ENCODE measurements at places on chromosomes 1 and 21.

DNA sequence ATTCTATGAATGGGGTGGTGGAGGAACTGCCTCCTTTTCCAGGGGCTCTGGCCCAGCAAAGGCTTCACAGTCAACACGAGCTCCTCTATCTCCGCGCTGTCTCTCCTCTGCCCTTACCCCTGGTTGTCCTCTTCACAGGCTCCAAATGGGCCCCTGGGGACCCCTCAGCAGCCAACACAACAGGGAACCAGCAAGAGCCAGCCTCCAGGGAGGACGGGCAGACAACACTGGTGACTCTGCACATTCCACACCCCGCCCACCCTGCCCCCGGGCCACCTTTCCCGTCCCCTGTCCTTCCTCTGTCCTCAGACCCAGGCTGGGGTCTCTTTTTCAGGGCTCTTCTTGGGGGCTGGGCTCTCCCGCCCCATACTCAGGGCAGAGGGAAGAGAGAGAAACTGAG lies 17.5 kb upstream of the ETV3 start:
- no peak for DNase-seq

DNA sequence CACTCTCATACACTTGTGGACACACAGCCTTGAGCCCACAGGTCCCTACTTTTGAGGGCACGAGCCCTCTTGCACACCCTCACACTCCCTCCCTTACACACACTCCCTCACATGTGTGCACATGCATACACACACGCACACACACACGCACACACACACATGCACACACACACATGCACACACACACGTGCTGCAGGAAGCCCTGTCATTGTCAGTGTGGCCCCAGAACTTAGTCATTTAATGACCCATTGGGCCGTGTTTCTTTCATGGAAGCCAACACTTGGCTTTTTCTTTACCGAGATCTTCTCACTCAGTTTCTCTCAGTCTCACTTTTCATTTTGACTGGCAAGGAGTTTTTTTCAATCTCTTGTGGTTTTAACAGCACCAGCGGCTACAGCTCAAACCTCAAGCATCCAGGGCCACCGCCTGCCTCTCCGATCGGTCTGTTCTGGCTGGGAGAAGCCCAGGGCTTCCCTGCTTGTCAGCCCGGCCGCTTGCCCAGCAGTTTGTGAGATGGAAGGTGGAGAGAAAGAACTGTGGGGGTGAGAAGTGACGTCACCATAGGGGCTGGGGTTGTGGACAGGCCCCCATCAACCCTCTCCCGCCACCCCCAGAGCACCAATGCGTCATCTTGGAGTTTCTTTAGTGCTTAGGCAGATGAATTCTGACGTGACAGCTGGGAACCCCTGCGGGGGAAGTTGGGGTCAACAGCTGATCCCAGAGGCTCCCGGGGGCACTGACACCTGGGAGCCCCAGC lies 15.8 kb upstream of the TNFRSF8 start:
- no peak for DNase-seq

DNA sequence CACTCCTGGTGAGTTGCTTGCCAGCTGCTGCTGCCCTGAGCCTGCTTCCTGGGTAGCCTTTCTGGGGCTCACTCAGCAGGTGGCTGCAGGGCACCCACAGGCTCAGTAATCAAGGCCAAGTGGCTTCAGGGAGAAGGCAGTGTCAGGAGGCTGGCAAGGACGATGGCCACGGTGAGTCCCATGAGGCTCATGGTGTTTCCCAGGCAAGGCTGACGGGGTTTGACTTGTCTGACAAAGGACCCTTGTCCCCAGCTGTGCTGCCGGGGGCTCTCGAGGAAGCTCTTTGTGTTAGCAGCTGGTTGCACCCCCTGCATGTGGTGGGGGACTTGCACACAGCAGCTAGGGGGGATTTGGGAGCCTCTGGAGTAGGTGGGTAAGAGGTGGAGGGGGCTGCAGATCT lies 190.5 kb upstream of the C1orf174 start:
- peak; percentile 41 for DNase-seq

DNA sequence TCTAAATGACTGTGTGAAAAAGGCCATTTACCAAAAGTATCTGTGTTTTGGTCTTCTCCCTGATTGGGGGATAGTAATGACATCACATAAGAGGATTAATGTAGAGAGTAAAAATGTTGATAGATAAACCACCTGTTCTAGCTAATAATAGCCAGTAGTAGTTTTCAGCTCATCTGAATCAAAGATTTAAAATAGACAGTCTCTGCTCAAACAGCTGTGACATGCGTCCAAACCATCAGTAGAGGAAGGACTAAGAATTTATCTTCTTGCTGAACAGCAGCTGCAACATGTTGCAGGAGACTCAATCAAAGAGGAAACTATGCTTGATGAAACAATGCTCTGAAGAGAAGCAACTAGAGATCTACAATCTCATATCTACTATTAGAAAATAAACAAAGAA lies 21.4 kb downstream of the TMPRSS15 start:
- DNase-seq, result no peak

GRCh38 chr21:44509539-44509938 lies 30.5 kb downstream of the KRTAP10-1 start:
- DNase-seq, result no peak

- DNase-seq, result no peak
Observed at GRCh38 chr1:32426489-32427255, 32.4 kb upstream of the BSDC1 start.

DNA sequence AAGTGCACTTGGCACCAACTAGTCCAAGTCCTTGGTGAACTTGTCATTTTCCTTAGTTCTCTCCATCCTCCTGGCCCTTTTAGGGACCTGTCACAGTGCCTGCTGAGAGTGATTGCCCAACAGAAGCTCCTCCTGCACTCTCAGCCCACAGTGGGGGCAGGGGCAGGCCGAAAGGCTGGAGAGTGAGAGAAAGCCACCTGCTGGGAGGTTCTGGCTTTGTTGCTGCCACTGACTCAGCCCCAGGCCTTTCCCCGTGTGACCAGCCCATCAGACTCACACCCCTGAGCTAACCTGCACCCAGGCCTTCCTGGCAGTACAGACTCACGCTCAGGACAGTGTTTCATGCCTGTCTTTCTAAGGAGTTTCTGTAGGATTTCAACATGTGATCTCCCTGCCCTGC lies 17.1 kb upstream of the PROK1 start:
- DNase-seq, result no peak

GRCh38 chr1:178560871-178561376 lies 48.0 kb downstream of the TEX35 start:
- no peak for DNase-seq

DNA sequence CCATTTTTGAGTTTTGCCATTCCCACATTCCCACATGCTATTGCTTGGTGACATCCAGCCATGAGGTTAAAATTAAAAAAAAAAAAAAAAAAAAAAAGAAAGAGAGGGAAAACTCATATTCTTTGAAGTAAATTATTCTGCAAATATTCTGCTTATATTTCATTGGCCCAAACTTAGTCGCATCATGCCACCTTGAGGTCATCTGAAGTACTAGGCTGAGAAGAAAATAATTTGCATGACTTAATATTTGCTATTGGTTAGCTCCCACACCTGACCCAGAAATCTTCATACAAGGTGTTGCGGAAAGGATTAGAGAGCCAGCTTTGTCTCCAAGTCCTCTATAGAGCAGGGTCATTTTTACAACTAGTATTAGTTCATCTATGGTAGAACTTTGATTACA lies 2206.0 kb downstream of the MRPL39 start:
- no peak for DNase-seq

DNA sequence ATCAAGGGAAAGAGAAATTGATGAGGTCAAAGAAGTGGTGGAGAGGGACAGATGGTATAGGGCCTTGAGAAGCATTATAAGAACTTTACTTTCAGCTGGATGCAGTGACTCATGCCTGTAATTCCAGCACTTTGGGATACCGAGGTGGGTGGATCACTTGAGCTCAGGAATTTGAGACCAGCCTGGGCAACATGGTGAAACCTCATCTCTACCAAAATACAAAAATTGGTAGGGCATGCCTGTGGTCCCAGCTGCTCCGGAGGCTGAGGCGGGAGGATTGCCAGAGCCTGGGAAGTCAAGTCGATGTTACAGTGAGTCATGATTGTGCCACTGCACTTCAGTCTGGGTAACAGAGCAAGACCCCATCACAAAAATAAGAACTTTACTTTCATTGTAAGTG lies 5.7 kb downstream of the TMEM50A start:
- no peak for DNase-seq

GRCh38 chr1:172430128-172430454 lies 9.6 kb downstream of the C1orf105 start:
- DNase-seq, result no peak

DNA sequence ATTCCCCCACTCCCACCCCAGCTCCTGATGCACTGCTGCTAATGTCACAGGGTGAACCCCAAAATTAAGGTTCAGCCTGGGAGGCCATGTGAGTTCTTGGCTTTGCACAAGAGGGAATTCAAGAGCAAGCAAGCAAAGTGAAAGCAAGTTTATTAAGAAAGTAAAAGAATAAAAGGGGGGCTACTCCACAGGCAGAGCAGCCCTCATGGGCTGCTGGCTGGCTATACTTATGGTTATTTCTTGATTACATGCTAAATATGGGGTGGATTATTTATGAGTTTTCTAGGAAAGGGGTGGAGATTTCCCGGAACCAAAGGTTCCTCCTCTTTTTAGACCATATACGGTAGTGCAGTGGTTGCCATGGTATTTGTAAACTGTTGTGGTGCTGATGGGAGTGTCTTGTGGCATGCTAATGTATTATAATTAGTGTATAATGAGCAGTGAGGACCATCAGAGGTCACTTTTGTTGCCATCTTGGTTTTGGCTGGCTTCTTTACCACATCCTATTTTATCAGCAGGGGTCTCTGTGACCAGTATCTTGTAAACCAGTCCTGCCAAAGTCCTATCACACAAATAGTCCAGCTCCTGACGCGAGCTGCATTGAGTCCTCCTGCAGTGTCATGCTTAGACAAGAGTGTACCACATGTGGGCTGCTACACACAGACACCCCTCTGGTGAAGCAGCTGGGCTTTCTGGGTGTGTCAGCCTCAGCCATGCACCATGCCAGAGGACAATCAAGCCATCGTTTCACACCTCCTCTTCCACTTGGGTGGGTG lies 46.4 kb upstream of the CSF1 start:
- no peak for DNase-seq

GRCh38 chr1:99685516-99686180 lies 39.7 kb downstream of the PALMD start:
- no peak for DNase-seq

- DNase-seq, result no peak
Observed at GRCh38 chr1:22827666-22828483, 117.2 kb downstream of the EPHB2 start.

GRCh38 chr1:2210084-2210653 lies 15.6 kb upstream of the FAAP20 start:
- DNase-seq, result no peak

- DNase-seq, result no peak
Observed at GRCh38 chr21:46048926-46049889, 48.7 kb upstream of the COL6A2 start.

DNA sequence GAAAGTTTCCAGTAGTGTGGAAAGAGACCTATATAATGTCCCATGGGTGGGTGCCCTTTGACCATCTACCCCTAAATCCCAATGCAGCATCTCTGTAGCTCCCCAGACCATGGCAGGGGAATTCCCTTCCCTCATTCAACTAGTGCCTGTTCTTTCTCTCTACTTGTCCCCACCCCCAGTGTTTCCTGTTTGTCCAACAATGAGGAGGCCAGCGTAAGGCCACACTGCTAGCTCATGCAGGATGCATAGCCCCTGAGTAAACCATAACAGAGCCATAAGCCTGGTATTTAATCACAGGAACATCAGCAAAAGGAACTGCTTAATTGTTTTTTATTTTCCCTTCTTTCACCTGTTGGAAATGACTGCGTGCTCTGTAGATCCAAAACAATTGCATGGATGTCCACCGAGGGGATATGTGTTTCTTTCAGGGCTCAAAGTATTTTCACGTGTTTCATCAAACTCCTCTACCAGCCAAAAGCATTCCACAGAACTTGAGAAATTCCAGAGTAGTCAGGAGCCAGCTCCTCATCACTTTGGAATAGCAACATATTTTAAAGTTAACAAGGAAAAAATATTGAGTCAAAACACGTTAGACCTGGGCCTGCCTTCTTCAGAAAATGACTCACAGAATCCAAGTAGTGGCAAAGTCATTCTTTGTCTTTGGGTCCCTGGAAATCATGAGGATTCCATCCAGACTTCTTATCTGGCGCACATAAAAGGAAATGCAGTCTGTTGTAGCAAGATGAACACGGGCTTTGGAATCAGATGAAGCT lies 162.5 kb upstream of the SGIP1 start:
- no peak for DNase-seq

DNA sequence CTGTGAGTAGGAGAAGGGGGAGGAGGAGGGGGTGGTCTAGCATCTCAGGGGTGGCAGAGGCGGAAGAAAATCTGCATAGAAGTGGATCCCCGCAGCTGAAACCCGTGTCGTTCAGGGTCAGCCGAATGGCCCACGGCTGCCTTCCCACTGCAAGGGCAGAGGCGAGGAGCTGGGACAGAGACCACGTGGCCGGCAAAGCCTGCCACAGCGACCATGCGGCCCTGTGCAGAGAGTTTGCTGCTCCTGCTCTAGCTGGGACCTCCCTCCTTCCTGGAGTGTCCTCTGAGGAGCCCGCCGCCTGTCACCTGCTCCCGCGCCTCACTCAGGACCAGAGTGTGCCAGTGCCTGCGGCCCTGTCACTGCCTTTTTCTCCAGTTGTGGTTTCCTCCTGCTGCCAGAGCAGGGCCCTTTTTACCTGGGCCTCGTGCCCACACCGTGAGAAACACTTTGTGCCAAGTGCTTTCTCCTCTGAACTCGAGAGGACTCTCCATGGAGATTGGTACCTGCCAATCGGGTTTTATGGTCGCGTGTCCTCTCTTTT lies 5.4 kb upstream of the TRPM2 start:
- DNase-seq, result no peak

DNA sequence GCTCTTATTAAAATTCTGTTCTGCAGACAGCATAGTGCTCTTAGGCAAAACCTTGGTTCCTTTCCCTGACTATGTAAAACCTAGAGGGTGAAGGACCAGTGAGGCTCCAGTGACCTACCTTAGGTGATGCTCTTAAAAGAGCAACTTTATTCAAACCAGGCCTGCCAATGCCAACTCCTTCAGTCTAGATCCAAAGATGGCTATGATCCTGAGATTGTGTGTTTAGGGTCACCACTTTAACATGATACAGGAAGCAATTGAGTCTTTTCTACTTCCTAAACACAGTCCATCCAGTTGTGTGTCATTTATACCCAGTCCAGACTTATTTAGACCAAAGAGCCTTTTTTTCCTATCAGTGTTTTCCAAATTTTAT lies 10.8 kb downstream of the MCL1 start:
- no peak for DNase-seq

DNA sequence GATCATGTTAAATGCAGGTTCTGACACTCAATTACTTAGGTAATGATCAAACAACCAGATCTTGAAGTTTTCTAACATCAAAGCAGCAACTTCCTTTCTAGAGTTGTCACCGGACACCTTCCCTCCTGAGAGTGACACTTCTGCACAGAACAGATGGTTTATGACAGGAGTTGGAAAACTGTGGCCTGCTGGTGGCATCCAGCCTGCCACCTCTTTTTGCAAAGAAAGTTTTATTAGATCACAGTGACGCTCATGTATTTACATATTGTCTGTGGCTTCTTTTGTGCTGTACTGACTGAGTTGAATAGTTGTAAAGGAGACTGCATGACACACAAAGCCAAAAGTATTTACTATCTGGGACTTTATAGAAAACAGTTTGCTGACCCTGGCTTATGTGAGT lies 28.3 kb downstream of the DDR2 start:
- no peak for DNase-seq

GRCh38 chr1:52636721-52637695 lies 4.0 kb downstream of the SHISAL2A start:
- peak; percentile 87 for DNase-seq

GRCh38 chr1:64290420-64290819 lies 87.0 kb downstream of the UBE2U start:
- no peak for DNase-seq

- no peak for DNase-seq
Observed at GRCh38 chr1:206753141-206753540, 17.4 kb upstream of the IL19 start.

- no peak for DNase-seq
Observed at GRCh38 chr1:204744107-204744779, 58.7 kb upstream of the LRRN2 start.
